ENCODE measurements at places on chromosomes 13 and 19.

DNA sequence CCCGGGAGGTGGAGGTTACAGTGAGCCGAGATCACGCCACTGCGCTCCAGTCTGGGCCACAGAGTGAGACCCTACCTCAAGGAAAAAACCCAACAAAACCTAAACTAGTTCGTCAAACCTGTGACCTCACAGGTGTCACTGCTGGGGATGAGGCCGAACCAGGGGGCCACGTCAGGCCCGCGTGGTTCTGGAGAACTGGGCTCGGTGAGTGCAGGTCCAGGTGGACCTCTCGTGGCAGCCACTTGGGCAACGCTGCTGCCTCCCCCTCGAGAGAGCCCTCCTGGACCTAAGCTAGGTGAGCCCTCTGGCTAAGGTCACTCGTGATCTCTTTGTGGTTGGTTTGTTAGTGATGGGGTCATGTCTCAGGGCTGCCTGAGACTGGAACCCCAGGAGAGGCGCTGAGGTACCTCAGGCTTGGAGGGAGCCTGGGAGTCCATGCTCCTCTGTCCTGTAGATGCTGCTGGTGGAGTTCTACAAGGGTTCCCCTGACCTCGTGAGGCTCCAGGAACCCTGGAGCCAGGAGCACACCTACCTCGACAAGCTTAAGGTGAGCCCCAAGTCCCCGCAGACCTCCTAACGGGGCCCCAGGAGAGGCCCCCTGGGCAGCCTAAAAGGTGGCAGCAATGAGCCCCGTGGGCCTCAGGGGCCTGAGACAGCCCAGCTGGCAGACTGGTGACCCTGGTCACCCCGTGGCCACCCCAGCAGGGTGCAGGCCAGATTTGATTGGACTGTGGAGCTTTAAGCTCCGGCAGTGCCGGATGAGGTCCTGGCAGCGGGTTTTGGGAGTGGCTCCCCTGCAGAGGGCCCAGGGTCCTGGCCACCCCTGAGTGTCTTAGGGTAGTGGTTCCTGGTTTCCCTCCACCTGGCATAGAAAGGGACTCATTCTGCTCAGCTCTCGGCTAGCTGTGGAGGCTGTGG is 15.6 kb downstream of the MPND start:
- DNase-seq = no peak

DNA sequence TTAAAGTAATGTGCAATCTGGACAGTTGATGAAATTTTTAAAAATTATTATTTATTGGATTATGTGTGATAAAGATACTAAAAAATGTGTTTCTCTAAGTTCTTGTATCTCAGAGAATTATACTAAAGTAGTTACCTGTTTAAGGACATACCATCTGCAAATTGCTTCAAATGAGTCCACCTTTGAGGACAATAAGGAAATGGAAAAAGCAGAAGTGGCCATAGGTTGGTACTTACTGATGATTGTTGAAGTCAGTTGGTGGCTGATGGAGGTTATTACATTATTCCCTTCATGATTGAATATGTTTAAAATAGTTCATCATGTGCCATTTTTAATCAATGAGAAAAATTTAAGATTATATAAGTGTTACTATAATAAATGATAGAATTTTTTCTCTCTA is 367.0 kb downstream of the MYO16 start:
- DNase-seq = no peak

DNA sequence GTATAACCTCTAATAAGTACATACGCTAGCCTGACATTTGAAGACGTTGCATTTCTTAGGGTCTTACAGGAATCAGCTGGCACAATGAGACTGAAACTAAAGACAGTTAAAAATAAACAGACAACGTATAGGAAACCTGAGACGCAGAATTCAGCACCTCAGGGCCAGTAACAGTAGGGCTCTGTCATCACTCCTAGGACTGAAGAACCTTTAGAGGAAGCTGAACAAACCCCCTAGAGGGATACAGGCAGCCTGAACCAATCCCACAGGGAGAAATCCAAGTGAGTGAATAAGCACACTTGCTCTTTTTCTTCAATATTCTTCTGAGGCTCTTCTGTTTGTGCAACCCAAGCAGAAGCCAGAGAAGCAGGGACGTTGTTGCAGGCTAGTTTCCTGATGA is 53.9 kb upstream of the KLHL1 start:
- no peak for DNase-seq

GRCh38 chr13:108933061-108933460 is 303.6 kb downstream of the MYO16 start:
- no peak for DNase-seq

DNA sequence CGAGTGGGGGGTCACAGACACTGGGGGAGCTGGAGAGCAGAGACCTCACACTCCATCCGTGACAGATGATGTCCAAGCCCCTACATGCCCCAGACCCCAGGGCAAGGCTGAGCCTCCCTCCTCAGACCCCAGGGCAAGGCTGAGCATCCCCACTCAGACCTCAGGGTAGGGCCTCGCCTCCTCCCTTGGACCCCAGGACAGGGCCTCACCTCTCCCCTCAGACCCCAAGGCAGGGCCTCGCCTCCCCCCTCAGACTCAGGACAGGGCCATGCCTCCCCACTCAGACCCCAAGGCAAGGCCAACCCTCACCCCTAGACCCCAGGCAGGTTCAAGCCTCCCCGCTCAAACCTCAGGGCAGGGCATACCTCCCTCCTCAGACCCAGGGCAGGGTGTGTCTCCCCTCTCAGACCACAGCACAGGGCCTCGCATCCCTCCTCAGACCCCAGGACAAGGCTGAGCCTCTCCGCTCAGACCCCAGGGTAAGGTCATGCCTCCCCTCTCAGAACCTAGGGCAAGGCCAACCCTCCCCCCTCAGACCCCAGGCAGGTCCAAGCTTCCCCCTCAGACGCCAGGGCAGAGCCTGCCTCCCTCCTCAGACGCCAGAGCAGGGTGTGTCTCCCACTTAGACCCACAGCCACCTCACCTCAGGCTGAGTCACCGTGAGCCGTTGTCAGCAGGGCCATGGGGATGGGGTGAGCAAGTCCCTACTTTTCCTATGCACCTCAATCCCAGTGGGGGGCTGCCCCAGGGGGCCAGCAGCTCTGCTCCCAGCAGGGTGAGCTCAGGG is 1.7 kb upstream of the S1PR4 start:
- no peak for DNase-seq

All from tibial nerve (tissue), 4 donors.